Activated CD8-positive, alpha-beta memory T cell treated with anti-CD3 and anti-CD28 coated beads for 24 hours (primary cell): ENCODE measurements at places on chromosomes 5 and 9.
A peak's percentile ranks its signal among the peaks of the same experiment; 100 is the strongest.

- no peak for DNase-seq
These were observed 144.5 kb upstream of the SEMA6A start for GRCh38 chr5:116719106-116719505.

GRCh38 chr5:53246042-53246836 is 136.7 kb upstream of the MOCS2 start:
- no peak for DNase-seq

DNA sequence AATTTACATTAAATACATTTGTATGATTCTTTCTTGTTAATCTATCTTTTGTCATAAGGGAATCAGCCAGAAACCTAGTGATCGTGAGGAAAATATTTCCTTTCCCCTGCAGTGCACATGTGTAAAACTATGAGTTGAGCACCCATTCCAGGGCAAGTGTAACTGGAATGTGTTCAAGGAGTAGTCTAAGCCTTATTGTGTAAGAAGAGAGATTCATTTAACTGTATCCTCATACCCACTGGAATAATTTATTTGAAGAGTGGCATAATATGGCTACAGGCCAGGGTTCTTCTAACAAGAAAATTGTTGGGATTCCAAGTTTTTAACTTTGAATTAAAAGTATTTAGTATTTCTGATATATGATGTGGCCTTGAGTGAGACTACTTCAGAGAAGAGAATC is 1692.7 kb downstream of the EFNA5 start:
- DNase-seq = no peak

DNA sequence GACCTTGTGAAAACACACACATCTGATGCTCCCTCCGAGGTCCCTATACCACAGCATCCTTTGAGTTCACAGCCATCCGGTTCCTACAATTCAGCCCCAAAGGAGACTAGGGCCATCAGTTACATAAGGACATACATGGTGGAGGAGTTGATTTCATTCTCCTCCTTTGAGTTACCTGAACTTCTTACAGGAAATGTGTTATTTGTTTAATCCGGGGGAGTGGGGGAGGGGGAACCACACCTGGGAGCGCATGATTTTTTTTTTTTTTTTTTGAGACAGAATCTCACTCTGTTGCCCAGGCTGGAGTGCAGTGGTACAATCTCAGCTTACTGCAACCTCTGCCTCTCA is 30.7 kb downstream of the SEMA4D start:
- no peak for DNase-seq

GRCh38 chr5:160525471-160526261 is 104.0 kb downstream of the PTTG1 start:
- DNase-seq = no peak

DNA sequence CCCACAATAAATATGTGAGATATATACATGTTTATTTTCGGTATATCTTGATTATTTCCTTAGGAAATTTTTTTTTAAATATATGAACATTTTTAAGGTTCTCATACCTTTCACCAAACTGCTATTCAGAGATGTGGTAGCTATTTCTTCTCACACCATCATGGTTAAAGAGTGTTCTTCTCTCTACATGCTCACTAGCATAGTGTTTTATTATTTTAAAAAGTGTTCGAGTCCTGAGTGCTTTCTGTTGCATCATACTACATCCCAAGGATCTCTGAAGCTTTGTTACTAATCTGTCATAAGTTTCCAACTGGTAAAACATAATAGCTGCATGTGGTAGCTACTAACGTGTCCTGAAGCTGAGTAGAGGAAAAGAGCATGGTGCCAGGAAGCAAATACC is 177.4 kb upstream of the GLRA1 start:
- no peak for DNase-seq

DNA sequence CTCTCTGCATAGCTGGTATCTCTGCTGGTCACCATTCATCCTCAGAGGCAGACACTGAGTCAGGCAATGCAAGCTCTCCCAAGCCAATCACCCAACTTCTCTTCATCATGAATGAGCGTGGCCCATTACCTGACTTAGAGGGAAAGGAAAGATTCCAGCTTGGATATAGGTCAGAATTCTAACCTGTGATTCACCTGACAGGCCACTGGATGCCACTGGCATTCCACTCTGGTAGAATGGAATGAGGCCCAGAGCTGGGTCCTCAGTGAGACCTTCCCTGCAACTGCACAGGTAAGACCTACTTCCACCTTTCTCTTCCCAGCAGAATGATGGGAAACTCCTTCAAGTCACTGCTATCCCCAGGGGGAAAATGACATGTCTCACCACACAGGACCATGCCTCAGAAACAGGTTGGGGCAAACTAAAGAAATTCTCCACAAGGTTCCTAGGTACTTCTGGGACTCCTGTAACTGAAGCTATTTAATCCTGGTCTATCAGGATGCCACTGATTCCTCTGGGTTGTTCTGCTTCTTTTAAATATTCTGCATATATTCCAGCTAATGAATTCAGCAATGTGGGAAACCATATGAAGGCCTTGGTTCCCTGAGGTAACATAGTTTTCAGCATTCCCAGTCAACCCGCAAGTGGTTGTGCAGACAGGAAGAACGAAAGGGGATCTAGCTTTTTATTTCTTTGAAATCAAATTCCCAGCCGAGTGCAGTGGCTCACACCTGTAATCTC is 62.0 kb downstream of the SUSD1 start:
- no peak for DNase-seq

DNA sequence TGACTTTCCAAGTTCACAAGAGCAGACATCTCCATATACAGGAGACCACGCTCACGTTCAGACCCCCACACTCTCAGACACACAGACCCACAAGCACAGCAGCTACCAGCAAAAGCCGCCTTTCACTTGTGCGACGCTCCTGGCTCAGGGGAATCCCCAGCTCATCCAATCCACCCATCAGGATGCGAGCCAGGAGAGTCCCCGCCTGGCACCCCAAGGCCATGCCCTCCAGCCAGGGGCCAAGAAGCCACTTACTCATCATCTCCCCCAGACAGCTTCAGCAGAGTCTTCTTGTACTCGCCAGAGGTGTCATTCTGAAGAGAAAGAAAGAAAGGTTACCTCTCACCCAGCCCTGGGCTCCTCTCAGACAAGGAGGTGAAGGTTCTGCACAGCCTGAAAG is 29.7 kb downstream of the ANXA6 start:
- DNase-seq = no peak

DNA sequence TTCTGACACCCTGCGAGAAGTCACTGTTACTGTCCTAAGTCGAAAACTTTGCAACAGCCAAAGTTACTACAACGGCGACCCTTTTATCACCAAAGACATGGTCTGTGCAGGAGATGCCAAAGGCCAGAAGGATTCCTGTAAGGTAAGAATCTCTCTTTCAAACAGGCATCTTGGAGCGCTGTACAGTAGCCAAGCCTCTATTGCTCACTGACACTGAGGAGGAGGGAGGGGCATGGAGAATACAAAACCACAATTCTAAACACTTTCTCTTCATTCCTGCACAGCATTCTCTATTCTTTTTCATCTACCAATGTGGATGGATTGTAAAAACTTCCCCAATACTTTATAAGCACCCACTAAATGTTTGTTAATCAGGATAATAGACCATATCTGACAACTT is 7.4 kb downstream of the GZMK start:
- no peak for DNase-seq

- no peak for DNase-seq
These were observed 206.0 kb downstream of the NFIB start for GRCh38 chr9:14107977-14108376.

- no peak for DNase-seq
These were observed 1.0 kb upstream of the SLIT3 start for GRCh38 chr5:169301986-169302385.

GRCh38 chr9:114372921-114373448 is 14.8 kb downstream of the AKNA start:
- DNase-seq = peak; percentile 91

DNA sequence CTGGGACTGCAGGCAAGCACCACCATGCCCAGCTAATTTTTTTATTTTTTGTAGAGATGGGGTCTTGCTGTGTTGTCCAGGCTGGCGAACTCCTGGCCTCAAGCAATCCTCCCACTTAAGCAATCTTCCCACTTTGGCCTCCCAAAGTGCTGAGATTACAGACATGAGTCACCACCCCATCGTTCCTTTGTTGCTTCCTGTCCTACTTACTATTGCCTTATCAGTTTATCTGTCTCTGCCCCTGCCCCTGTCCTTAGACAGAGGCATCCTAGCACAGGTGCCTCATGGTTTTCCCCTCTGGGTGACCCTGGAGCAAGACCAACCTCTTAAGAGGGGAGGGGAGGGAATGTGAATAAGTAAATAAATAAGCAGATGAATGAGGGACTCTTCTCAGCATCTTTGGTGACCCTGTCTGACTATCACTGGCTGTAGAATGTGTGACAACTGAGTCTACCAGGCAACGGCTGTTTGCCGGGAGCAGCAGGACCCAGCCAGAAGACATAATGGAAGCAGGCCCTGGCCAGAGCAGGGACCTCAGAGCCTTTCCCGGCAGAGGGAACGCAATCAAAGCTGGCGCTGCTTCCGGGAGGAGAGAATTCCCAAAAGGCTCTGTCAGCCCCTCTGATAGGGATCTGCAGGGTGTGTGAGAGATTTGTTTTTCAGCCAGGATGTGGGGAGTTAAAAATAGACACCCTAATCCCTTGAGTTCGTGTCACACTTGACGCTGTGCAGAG is 43.8 kb upstream of the DAB2IP start:
- no peak for DNase-seq

- DNase-seq = no peak
These were observed 32.0 kb downstream of the SLC46A2 start for GRCh38 chr9:112858625-112859147.

GRCh38 chr5:71623221-71623794 is 36.2 kb downstream of the MCCC2 start:
- no peak for DNase-seq

DNA sequence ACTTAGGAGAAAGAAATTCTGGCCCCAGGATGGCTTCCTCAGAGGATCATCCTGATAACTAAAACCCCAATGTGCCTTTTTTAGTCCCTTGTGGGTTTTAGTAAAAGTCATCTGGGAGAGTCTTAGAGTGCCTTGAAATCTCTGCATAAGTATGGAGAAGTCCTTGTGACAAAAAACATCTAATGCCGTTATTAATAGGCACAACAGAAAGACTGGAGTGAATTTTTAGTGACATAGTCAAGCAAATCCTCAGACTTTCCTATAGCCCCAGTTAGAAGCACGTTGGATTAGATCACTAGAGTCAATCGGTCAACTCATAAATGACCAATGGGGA is 108.2 kb upstream of the MPDZ start:
- DNase-seq = no peak
